ENCODE measurements at places on chromosomes 3 and 15.

DNA sequence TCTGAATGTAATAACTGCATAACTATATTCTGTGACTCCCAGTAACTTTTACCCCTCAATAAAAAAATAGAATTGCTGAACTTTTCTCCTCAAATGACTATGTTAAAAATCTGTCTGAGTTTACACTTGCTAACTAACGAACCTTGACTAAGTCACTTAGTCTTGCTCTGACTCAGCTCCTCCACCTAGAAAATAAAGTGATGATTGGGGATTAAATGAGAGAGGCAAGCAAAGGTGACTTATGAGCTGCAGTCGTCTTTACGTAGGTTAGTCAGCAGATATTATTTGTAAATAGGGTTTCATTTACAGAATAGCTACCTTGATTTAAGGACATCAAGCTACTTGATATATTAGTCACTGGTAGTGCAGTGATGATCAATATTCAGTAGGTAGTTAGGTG lies 476.9 kb downstream of the MECOM start:
- no peak overlapping the region for H3K4me3 ChIP-seq
- no peaks in the 10 kb centered on the region for H3K36me3 ChIP-seq
- no peaks in the 10 kb centered on the region for H3K4me1 ChIP-seq
- peaks cover 2% of the 10 kb centered on the region for H3K27me3 ChIP-seq
- H3K27ac ChIP-seq = no peak overlapping the region

- H3K4me1 ChIP-seq = no peaks in the 10 kb centered on the region
- H3K27me3 ChIP-seq = no peaks in the 10 kb centered on the region
- H3K36me3 ChIP-seq = no peaks in the 10 kb centered on the region
- H3K4me3 ChIP-seq = no peak within 1 kb of the TSS
- no peak within 1 kb of the TSS for H3K27ac ChIP-seq
These were observed at the start of gene DPPA2 for GRCh38 chr3:109316162-109316730. Gene DPPA2 (minus strand): TSS chr3:109316517. CDS start chr3:109314542, 1,975 bp downstream.

- peaks cover 2% of the 10 kb centered on the region for H3K27me3 ChIP-seq
- no peak overlapping the region for H3K27ac ChIP-seq
- H3K4me1 ChIP-seq = no peaks in the 10 kb centered on the region
- H3K4me3 ChIP-seq = no peak overlapping the region
- DNase-seq = no peak
These were observed 249.9 kb upstream of the DNAJC19 start for GRCh38 chr3:181239441-181239840.

DNA sequence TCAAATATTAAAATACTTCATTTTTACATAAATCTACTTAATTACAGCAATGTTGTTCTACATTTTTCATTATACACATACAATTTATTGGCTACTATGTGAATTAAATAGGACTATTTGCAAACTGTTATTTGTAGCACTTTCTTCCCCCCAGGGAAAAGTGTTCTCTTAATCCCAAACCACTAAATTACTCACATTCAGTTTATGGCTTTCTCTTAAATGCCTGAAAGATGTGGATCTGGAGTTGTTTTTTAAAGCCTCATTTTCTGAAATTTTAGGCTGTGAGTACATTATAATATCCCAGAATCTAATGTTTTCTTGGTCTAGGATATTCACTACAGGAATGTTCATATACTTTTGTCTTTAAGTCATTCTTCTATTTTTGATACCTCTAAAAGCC lies 32.7 kb downstream of the PRTG start:
- no peaks in the 10 kb centered on the region for H3K36me3 ChIP-seq
- H3K27ac ChIP-seq = no peak overlapping the region
- DNase-seq = no peak
- H3K4me1 ChIP-seq = no peaks in the 10 kb centered on the region

DNA sequence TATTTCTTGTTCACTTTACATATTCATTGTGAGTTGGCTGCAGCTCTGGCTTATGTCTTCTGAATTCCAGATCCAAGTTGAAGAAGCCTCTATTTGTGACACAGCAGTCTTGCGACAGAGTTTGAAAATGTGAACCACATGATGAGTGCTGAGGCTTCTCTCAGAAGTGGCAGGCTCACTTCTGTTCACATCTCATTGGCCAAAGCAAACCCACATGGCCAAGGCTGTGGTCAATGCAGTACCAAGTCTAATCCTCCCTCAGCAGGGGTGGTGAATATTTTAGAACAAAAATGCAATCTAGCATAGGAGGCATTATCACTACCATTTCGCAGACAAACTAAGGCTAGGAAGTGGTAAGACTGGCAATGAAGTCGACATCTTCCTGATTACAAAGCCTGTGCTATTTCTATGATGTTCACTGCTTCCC lies 45.2 kb downstream of the CDCP1 start:
- H3K36me3 ChIP-seq = no peaks in the 10 kb centered on the region
- H3K27me3 ChIP-seq = peaks cover 13% of the 10 kb centered on the region
- no peak overlapping the region for H3K27ac ChIP-seq
- H3K4me3 ChIP-seq = no peak overlapping the region
- H3K4me1 ChIP-seq = no peaks in the 10 kb centered on the region

DNA sequence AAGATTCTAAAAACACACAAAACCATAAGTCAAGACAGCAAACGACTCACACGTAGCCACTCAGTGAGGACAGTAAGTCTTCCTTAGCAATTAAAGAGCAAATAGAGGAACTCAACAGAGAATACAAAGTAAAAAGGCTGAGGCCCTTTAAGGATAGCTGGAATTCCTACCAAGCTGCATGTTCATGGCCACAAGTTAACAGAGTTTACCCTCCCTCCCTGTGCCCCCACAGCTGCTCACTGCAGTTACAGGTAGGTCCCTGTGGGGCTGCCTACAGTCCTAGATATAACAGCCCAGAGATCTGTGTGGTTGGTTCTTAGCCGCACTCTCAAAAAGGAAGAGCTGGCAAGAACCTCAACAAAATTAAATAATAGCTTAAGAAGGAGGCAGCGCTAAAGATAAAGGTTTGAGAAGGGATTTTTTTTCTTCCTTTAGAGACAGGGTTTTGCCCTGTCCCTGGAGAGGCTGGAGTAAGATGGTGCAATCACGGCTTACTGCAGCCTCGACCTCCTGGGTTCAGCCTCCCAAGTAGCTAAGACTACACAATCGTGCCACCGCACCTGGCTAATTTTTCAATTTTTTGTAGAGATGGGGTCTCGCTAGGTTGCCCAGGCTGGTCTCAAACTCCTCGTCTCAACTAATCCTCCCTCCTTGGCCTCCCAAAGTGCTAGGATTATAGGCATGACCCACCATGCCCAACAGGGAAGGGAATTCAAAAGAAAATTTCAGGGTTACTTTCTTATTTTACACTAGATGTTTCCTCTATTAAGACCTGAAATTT lies 19.3 kb downstream of the SFMBT1 start:
- H3K4me3 ChIP-seq = no peak overlapping the region
- no peak for DNase-seq
- peaks cover 16% of the 10 kb centered on the region for H3K4me1 ChIP-seq
- peaks cover 9% of the 10 kb centered on the region for H3K36me3 ChIP-seq
- no peak overlapping the region for H3K27ac ChIP-seq

DNA sequence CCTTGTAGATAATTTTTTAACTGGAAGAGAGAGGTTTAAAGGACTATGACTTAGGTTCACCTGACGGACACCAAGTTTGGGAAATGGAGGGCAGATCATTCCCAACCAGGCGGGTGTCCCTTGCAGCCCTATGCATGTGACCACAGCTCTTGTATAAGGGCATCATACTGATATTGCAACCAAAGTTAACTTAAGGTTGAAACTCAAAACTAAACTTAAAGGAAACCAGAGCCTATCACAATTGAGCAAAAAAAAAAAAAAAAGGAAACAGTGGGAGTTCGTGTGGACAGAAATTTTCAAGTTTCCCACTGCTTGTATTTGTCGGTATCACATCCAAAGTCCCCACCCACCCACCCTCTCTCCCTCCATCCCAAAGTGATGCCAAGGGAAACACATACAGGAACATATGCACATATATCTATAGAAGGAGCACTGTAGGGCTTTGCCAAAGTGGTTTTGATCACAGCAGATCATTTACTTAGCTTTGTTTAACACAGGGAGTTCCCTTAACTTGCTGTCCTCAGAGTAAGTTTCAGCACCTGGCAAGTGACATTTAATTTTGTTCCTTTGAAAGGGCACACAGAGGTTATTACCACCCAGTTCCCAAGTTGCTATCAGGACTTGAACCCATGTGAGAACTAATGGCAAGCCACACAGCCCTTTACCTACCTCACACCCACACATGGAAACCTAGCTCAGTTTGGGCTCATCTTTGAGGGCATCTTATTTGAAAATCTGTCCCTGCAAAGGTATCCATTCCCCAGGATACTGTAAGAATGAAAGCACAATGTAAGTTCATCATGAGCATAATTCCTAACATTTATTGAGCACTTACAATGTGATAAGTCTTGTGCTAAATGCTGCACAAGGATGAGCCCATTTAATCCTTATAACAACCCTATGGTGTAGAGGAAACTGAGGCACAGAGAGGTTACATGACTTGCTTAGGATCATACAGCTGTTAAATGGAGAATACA lies 204.5 kb upstream of the CMC1 start:
- H3K4me1 ChIP-seq = no peaks in the 10 kb centered on the region
- no peak overlapping the region for H3K27ac ChIP-seq
- no peak overlapping the region for H3K4me3 ChIP-seq
- no peaks in the 10 kb centered on the region for H3K36me3 ChIP-seq

- no peak overlapping the region for H3K4me3 ChIP-seq
- no peaks in the 10 kb centered on the region for H3K4me1 ChIP-seq
- H3K27me3 ChIP-seq = no peaks in the 10 kb centered on the region
- H3K27ac ChIP-seq = no peak overlapping the region
- peaks cover 1% of the 10 kb centered on the region for H3K36me3 ChIP-seq
These were observed 31.6 kb downstream of the PGBD4 start for GRCh38 chr15:34133511-34133910.

DNA sequence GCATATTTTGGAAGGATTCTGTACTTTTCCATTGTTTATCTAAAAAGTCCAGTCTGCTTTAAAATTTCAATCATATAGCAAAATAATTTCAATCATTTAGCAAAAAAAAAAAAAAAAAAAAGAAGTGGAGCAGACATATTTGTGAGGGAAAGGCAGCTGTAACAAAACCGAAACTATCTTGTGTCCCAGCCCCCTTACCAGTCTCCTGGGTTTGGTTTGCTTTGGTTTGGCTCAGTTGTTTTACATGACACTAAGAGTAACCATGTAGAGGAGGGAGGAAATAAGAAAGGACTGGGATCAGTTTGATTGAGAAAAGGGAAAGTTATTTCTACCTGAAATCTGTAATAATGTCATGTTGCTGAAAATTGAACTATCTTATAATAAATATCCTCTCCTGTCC lies 158.8 kb upstream of the GADL1 start:
- H3K4me3 ChIP-seq = no peak overlapping the region
- H3K27me3 ChIP-seq = peaks cover 2% of the 10 kb centered on the region
- no peaks in the 10 kb centered on the region for H3K4me1 ChIP-seq
- H3K36me3 ChIP-seq = no peaks in the 10 kb centered on the region
- no peak overlapping the region for H3K27ac ChIP-seq

DNA sequence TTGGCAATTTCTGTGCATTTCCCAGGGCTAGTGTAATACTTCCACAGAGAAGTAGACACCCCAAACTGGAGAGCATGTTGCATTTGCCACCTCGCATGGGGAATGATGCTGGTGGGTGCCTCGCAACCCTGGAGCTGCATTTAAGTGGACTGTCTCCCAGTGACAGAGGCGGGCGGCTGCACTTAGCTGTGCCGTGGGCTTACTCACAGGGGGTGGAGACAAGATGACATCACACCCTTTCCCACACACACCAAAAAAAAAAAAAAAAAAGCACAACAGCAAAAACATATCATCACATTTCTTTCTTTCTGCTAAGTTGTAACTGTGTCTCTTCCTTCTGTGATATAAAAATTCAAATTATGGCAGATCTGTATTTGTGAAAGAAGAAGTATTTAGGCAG lies at the start of gene ABI3BP:
TSS of gene ABI3BP (minus strand) at position 113 of the 400 bp plus-strand sequence. CDS start at position 76, 37 bp downstream.
- no peaks in the 10 kb centered on the region for H3K4me1 ChIP-seq
- H3K27me3 ChIP-seq = peaks cover 2% of the 10 kb centered on the region
- DNase-seq = no peak
- H3K27ac ChIP-seq = no peak within 1 kb of the TSS

DNA sequence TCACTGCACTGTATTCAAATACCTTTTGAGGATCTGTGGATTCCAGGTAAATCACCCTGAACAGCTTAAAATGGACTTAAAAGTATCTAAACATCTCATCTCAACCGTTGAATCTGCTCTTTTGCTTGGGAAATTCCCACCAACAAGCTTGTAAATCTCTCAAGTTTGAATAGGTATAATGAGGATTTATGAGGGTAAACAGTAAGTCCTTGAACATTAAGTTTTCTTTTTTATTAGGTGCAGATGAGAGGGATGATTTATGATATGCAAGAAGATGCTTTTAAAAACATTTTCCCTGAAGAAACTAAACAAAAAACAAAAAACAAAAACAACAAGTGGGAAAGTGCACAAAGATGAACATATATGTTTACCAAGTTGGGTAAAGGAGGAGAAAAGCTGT lies 290.6 kb downstream of the ROBO1 start:
- no peaks in the 10 kb centered on the region for H3K4me1 ChIP-seq
- no peak for DNase-seq
- H3K27me3 ChIP-seq = no peaks in the 10 kb centered on the region

GRCh38 chr3:158057666-158058065 lies 48.6 kb downstream of the SHOX2 start:
- no peaks in the 10 kb centered on the region for H3K36me3 ChIP-seq
- no peaks in the 10 kb centered on the region for H3K4me1 ChIP-seq
- no peak overlapping the region for H3K4me3 ChIP-seq
- peaks cover 2% of the 10 kb centered on the region for H3K27me3 ChIP-seq
- no peak overlapping the region for H3K27ac ChIP-seq
- no peak for DNase-seq

DNA sequence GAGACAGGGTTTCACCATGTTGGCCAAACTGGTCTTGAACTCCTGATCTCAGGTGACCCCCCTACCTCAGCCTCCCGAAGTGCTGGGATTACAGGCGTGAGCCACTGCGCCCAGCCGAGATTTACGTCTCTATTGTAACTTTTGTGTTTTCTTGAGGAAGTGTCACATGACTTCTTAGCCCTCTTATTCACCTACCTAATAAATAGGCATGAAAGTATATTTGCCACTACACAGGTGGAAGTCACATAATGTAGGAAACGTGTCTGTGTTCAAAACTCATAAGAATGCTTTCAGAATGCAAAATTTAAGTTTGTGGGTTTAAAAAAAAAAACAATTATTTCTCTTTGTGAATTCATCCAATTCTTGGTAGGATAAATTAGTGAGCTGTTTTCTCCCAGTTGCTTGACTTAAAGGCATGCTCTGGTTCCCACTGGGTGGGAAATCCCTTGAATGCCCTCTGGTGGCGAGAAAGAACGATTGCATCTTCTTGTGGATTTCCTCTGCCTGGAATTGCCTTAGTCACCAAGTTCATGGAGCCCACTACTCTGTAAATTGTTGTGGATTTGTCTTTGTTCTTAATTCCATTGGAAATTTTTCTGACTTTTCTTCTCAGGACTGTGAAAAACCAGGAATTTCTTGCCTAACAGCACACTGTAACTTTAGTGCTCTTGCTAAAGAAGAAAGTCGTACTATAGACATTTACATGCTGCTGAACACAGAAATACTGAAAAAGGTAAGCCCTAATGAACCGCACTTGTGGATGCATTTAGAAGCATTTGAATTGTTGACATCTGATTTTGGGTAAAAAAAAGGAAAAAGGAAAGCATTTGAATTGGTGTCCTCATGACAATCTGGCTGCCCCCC lies 82.2 kb upstream of the CTDSPL start:
- no peak for DNase-seq
- H3K4me3 ChIP-seq = no peak overlapping the region
- H3K27me3 ChIP-seq = peaks cover 3% of the 10 kb centered on the region
- no peak overlapping the region for H3K27ac ChIP-seq
- no peaks in the 10 kb centered on the region for H3K36me3 ChIP-seq
